Activated CD8-positive, alpha-beta memory T cell treated with anti-CD3 and anti-CD28 coated beads, Interleukin-2, amount 10 ng/mL, durations not matched to agents 7 days and 5 days (primary cell): ENCODE measurements at places on chromosomes 6 and 20.

GRCh38 chr20:9413001-9413400 is 101.4 kb upstream of the LAMP5 start:
- DNase-seq = no peak

DNA sequence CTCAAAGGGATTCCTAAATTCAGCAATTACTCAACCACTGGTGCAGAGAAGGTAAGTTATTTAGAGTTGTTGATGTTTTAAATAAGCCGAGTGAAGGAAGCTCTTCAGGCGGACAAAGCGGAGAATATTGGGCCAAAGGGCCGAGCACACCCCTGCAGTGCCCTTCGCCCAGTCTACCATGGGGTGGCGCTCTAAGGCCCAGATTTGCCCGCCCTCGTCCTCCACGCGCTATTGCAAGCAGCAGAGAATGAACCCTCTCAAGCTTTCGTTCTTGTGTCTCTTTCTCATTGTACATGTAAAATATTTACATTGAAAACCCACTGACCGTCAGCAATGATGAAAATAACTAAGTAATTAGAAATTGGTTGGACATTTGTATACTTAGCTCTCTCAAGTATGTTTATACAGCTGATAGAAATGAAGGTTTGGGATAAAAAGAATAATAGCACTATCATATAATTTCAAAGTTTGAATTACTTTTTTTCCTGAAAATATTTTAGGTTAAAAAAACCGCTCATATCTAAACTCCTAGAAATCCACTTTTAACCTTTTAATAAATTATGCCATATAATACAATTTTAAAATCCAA is 195.0 kb upstream of the CEP162 start:
- no peak for DNase-seq

DNA sequence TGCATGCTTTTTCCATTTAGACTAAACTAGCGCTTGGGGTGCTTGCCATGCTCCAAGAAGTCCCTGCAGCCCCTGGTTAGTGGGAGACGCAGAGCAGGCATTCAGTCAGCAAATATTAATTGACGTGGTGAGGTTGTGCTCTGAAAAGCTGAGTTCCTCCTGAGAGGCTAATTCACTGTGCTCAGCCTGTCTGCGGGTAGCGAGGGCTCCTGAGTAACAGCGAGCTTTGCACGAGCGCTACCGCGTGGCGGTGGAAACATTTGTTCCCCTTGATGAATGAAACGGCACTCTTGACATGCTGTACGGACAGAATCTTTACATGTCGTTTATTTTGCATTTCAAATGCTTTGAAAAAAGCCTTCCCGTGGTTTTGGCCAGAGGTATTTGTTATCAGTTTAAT is 170.6 kb upstream of the AGPAT4 start:
- peak; percentile 45 for DNase-seq

DNA sequence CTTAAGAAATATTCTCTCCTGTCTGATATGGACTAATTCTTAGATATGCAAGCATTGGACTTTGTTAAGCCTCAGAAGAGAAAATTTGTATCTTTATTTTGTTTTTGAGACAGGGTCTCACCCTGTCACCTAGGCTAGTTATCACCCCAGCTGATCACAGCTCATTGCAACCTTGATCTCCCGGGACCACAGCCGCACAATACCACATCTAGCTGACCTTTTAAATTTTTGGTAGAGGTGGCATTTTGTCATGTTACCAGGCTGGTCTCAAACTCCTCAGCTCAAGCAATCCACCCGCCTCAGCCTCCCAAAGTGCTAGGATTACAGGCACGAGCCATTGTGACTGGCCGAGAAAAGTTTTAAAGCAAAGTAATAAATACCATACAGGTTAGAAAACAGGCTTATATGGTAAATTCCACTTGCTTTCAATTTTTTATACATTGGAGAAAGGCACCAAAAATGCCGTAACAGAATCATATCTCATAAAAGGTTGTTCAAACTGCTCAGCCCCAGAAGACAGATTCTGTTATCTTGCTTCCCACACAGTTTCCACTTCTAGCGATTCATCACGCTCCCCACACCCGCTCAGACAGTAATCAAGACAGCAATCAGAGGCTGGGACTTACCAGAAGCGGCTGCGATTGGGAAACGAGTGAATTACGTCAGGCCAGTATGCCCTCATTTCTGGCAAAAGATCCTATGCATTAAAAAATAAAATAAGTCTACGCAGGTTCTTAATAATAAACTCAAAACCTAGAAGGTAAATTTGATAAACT is 13.8 kb downstream of the RNASET2 start:
- DNase-seq = no peak

GRCh38 chr6:166595061-166595780 is 8.7 kb upstream of the RAMACL start:
- peak; percentile 11 for DNase-seq

DNA sequence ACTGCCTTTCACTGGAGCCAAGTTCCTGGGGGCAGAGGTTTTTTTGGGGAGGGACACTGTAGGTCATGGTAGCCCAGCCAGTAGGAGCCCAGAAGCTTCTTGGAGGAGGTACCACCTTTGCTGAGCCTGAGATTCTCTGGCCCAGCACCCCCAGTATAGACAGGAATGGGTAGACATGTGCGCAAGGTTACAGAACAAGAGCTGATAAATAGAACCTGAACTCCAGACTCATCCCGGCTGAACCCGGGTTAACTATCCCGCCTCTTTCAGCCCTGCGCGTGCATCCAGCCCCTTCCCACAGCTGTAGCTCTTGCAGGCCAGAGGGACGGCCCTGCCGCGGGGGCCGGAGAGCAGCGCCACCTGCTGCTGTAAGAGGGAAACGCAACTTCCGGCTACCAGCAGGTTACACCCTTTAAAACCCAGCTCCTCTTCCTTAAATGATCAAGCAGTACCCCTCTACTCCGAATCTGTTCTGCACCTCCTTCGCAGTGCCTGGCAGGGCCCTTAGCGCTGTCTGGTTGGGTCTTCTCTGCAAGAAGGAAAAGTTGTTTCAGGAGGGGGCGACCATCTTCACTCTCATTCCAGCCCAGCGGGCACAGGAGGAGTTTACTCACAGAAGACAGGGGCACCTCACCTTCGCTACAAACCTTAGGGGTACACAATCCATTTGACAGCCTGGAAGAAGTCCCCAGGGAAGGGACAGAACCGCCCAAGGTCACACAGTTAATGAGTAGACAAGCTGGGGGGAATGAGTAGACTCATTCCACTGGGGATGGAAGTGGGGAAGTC is 7.5 kb downstream of the SRXN1 start:
- peak; percentile 76 for DNase-seq

DNA sequence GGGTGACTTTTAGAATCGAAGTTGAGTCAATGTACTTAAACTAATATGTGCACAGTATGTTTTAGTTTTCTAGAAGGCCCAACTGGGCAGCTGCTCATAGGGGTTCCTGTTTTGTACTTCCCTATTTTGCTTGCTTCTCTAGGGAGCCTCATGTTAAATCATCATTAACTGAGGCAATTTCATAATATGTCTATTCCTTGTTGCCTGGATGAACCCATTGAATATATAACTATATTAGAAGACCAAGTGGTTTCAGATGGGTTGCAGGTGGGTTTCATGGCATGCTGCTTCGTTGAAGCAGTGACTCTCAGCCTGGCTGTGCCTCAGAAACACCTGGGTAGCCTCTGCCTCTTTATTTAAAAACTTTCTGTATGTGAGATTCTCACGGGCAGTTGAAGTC is 22.2 kb downstream of the CARMIL1 start:
- no peak for DNase-seq

GRCh38 chr20:19785983-19786285 is 27.9 kb downstream of the RIN2 start:
- DNase-seq = no peak

DNA sequence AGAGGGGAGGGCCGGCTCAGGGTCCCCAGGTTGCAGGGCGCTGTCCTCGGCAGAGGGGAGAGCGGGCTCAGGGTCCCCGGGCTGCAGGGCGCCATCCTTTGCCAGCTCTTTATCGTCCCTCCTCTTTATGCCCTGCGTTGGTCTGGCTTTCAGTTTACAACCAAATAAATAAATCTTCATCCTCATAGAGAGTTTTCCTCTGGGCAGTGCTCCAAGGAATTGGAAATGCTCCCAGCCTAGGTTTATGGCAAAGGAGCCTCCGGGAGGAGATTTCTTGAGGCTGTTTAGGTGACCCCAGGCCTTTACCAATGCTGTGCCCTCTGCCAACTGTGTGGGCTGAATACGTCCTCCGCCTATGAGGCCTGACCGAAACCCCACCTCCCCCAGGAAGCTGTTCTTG is 60.2 kb downstream of the CHMP4B start:
- no peak for DNase-seq

DNA sequence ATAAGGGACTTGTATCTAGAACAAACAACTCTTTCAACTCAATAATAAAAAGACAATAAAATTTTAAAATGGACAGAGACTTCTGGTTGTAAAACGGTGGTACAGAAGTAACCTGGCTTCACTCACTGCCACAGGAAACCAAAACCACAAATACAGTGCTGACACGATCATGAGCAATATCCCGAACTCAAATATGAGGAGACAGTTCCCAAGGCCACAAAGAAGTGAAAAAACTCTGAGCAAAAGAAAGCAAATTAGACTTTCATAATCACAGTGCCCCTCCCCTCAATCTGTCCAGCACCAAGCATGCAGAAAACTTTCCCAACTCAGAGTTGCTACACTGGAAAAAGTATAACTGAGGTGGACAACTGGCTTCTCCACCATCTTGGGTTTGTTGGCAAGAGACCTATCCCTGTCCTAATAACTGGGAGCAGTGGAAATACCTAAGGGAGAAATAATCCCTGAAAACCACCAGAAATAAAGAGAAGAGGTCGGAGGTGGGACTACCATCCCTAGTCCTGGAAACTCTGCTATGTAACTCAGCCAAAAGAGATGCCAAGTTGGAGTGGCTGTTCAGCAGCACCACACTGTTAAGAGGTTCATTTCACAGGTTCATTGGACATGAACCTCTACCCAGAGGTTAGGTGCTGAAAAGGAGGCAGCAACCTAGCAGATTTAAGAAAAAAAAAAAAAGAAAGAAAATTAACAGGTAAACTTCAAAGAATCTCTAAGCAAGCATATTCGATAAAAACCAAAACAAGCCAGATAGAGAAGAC is 55.5 kb downstream of the REV3L start:
- DNase-seq = peak; percentile 69

GRCh38 chr6:9708600-9708999 is 706.3 kb downstream of the TFAP2A start:
- no peak for DNase-seq

DNA sequence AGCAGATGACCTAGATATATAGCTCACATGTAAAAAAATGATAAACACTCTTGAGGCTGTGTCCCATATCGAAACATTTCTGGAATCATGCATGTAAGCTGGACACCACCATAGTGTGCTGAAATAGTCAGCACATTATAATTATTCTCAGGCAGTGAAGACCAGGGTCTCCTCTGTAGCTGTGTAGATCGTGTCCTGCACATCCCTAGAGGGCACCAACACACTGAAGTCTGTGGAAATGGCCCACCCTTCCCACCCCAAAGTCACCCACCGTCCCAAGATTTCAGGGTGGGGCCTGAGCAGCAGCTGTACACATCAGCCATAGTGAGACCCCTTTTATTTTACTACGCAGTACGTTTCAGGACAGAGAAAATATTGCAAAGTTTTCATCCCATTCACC is 21.0 kb upstream of the TMEM30A start:
- no peak for DNase-seq

GRCh38 chr20:37464611-37465010 is 56.4 kb upstream of the NNAT start:
- DNase-seq = no peak

- DNase-seq = no peak
Observed at GRCh38 chr6:135710042-135710441, 141.5 kb upstream of the PDE7B start.

GRCh38 chr6:71347119-71347518 is 58.5 kb downstream of the OGFRL1 start:
- DNase-seq = no peak

DNA sequence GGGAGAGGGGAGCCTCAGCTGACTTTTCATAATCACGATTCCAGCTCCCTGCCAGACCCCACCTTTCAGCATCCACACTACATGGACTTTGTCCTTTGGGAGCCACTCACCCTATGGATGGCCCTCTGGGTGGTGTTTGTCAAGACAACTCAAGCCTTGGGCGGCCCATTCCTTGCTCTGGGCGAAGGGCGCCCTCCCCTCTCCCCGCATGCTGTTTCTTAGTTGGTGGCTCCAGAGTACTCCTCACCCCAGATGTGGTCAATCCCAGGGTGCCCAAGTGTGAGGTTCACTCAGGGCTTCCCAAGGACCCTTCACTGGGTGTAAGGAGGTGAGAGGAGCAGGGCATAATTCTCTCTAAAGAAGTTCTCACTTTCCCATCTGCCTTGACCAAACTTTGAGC is 710.0 kb downstream of the QKI start:
- no peak for DNase-seq

DNA sequence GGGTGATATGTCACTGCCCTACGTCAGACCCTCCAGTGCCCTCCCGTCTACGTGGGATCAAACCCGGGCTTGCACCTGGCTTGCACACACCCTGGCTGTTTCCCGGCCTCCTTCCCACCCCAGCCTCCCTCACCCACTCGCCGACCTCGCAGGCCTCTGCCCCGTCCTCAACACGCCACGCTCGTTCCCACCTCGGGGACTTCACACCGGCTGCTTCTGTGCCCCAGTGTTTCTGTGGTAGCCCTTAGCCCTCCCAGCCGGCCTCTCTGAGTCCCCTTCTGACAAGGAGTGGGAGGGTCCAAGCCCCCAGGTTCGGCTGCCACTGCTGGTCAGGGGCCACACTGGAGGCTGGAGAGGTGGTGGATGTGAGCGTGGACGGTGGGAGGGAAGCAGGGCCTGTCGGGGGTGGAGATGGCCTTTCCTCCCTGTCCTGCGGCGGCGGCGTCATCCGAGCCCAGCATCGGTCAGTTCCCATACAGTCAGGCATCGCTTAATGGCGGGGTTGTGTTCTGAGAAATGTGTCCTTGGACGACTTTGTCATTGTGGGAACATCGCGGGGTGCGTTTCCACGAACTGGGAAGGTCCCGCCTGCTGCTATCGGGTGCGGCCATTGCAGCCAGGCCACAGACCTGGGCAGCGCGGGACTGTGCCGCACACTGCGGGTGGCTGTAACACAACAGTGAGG is 11.4 kb upstream of the KIF25 start:
- no peak for DNase-seq

GRCh38 chr6:14732844-14733757 is 512.8 kb upstream of the JARID2 start:
- peak; percentile 59 for DNase-seq

- DNase-seq = no peak
Observed at GRCh38 chr20:43450841-43451799, 6.6 kb upstream of the SRSF6 start.

DNA sequence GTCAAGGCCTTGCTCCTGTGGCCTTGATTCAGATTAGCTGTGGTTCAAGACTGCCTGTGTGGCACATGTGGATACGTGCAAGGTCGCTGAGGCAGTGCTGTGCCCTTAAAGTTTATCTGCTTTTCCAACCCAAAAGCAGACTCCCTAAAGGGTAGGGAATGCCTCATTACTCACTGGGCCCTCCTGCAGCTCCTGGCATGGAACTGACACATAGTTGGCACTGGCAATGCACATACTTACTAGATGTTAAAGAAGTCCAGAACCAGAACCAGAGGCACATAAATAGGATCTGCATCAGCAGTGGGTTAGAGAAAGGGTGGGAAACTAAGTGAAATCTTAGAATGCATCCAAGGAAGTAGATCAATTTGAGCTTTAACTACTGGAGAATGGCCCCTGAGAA is 90.6 kb upstream of the MLN start:
- DNase-seq = no peak
